ENCODE measurements at places on chromosomes 12 and 14.

DNA sequence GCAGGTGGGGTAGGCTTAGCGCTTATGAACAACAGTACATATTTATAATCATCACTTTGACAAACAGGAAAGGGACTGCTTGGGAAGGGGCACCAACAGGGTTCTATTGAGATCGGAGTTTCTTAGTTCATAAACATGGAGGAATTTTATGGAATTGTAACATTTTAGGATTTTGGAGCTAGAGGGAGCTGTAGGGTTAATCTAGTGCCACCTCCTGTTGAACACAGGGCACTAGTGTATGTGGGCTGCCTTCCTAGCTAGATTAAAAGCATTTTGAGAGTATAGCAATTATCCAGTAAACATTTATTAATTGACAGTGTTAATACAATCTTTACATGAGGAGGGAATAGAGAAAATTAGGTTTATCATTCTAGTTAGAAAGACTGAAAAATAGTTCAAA is 23.1 kb upstream of the TBC1D30 start:
- no peak for DNase-seq

DNA sequence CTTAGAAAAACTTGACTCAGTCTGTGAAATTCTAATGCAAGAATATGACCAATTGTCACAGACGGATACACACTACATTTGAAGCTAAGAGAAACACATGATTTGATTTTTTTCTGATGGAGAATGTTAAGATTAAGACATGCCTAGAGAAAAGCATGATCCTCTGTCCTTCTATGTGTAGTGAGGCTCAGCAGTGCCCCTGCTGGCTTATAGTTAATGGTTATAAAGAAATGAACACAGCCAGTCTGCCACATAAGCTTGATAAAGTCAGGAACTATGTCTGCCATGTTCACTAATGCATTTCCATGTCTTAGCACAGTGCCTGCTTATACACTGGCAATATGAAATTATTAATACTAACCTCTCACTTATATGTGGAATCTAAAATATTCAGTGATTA is 168.1 kb upstream of the DAAM1 start:
- DNase-seq: no peak

- DNase-seq: no peak
Measured at GRCh38 chr12:77973579-77973978, 142.9 kb downstream of the NAV3 start.

GRCh38 chr12:8914716-8915526 is 612 bp downstream of the PHC1 start:
- DNase-seq: peak; percentile 41

DNA sequence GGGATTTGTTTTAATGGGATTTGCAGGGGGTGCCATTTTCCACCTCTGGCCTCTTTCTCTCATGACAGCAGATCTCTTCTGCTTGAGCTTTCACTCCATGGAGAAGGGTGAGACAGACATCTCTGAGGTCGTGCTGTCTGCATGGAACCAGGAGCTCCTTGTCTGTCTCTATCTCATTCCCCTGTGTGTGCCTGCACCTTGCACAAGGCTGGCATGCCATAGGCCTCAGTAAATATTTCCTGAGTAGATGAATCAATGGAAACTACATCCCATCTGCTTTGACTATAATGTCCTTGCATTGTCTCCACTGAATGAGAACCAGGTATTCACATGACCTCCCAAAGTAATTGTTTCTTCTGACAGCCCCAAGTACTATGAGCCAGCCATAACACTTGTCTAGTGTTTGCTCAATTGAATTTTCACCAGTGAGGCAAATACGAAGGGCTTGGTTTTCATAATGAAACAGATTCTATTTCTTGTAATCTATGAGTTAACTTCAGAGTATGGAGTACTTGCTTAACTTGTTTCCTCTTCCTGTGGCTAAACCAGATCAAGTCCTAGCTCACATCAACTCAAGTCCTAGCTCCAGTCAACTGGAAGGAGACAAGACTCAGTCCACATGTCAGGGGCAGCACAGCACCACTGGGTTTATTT is 32.3 kb downstream of the KCNK13 start:
- no peak for DNase-seq

DNA sequence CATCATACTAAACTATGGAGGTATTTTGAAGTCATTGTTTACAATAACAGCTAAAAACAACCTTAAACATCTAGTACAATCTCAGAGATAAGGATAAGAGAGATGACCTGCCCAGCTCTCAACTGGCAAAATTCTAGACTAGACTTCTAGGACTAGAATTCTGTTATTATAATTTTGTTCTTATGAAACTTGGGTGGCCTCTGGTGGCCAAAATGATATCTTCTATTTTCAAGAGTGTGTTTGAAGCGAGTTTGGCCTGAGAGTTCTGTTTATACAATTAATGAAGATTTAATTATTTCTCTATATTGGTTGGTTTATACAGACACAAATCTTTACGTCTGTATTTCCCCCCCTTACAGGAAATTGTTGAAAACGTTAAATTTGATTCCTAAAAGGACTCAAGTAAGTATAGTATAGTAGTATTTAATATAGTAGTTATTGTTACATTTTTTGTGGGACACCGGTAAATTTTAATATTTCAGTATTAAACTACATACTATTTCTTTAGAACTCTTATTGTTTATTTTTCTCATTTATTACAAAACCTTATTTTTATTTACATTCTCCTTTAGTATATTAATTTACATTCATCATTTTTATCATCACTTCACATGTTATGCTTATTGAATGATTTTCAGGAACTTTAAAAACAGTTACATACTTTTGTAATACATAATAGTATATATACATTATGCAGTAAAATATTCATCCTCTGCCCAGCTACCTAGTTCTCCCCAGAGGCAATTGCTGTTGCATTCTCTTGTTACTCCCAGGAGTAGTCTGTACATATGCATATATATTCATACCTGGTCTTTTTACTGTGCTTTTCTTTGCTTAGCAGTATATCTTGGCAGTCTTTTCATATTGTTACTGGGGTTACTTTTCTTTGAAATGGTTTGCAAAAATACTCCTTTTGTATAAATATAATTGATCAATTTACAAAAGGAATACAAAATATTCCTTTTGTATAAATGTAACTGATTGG is 6.6 kb downstream of the PPHLN1 start:
- DNase-seq: no peak

DNA sequence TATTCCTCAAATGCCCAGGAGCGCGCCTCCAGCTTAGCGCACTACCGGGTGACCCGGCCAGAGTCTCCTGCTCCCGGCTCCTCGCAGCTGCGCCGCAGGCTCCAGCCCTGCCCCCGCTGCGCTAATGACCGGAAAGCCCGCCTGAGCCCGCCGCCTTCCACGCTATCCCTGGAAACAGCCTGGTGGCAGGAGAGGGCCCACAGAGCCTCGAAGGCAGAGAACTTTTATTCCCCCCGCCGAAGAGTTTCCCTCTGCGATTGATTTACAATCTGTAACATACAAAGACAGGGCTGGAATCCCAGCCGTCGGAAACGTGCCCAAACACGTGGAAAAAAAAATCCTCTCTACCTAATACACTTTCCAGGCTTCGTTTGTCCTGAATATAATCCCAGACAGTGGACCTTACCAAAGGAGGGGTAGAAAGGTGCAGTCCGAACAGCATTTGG is 1.5 kb downstream of the COL2A1 start:
- DNase-seq: no peak

- DNase-seq: no peak
Measured at GRCh38 chr14:58294201-58294600, 4.2 kb upstream of the ARID4A start.

DNA sequence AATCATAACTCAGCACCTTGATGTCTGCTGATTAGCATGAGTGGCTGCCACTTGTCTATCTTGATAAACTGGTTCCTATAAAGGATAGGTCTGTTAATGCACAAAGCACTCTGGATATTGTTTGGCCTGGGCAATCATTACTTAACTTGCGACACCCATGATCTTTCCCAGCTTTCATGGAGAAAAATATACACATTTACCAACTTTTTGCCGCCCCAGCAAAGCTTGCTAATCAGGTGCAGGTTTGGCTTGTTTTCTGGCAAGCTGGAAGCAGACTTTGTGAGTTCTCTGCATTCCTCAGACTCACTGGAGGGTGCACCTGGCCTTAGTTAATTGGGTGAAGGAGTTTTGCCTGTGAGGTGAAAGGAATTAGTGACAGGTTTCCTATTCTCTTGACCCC is 1126.4 kb upstream of the FLRT2 start:
- DNase-seq: no peak

DNA sequence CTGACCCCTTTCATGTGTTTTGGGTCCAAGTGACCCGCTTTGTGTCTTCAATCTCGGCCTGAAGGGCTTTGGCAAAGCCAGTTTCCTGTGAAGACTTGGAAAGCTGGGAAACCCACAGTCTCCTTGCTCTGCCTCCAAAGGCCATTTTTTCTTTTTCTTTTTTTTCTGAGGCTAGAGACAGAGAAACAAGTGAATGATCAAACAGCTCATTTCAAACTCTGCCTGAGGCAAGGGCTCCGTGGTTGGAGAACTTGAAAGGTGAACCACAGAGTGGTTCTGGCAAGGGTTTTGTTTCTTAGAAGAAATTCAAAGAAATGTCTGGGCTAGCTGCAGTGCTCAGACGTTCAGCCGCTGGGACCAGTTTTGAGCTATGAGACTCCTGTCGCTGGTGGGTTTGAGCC is 62.7 kb downstream of the ERH start:
- DNase-seq: no peak

DNA sequence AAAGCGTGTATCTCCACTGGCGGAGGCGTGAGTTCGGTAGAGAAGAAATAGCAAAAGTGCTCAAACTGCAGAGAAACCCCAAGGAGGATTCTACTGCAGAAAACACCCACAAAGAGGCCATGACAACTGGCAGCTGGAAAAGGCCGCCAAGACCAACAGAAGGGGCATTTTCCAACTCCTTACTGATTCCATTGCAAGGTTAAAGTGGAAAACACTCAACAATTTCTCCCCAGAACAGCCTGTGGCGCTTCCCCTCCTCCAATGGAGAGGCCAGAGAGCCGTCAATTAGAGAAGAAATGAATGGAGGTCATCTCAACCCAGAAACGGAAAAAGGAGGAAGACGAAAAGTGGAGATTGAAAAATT is 618 bp upstream of the ANKRD52 start:
- no peak for DNase-seq

GRCh38 chr14:27623782-27624181 is 1025.9 kb upstream of the NOVA1 start:
- DNase-seq: no peak

DNA sequence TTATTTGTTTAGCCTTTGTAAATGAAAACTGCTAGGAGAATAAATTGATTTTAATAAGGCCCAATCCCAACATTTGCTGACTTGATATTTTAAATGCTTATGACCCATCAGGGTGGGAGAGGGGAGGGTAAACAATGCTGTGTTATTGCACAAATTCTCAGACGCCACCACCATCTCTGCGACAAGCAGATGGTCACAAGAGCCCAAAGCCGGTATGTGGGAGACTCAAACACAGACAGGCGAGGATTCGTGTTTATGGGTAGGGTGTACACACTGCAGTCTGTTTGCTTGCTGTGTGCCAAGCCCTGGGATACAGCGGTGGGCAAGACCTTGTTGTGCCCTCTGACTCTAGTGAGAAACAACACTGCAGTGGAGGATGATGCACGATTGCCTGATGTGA is 39.2 kb upstream of the PWP1 start:
- DNase-seq: no peak

- no peak for DNase-seq
Measured at GRCh38 chr12:31773867-31774266, 45.0 kb upstream of the AMN1 start.

- no peak for DNase-seq
Measured at GRCh38 chr12:132354982-132355680, 25.7 kb upstream of the GALNT9 start.

DNA sequence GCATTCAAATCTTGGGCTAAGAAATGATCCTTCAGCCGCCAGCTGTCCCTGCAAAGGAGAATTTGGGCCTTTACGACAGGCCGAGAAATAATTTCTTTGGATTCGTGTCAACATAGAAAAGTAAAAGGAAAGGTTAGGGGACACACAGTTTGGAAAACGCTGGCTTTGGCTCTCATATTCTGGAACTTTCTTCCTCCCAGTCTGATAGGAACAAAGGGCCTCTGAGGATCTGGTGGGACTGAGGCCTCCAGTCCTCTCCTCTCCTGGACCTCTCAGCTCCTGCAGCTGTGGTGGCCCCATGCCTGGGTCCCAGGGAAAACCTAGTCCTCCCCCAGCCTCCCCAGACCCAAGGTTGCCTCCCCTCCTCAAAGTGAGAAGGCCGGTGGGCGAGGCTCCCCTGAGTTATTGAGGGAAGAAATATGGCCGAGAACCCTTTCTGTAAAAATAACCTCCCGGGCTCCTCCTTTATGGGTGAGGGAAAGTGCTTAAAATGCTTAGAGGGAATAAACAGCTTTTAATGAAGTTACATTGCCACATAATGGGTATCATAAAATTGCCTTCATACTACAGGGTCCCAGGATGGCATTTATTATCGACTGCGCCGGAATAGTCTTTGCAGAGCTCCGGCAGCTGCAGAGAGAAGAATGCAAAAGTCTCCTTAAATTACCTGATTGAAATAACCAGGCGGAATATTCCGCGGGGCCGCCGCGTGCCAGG is 188.3 kb downstream of the PHETA1 start:
- DNase-seq: no peak

- no peak for DNase-seq
Measured at GRCh38 chr12:49664591-49665239, 41.4 kb downstream of the PRPF40B start.

DNA sequence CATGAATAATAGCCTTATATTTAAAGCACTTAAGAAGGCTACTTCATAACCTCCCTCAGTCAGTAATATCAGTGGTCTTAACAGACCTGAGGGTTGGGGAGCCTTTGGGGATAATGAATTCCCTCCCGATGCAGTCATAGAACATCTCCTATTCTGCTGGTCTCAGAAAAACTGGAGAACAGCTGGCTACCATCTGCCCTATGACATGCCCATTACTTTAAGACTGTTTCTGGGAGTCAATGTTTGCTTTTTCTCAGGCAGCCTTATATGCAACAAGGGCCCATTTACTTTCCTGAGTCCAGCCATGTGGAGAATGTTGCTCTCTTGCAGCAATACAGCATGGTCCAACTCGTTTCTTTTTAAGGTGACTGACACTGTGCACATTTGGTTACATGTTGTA is 161.7 kb upstream of the PARP11 start:
- DNase-seq: no peak

DNA sequence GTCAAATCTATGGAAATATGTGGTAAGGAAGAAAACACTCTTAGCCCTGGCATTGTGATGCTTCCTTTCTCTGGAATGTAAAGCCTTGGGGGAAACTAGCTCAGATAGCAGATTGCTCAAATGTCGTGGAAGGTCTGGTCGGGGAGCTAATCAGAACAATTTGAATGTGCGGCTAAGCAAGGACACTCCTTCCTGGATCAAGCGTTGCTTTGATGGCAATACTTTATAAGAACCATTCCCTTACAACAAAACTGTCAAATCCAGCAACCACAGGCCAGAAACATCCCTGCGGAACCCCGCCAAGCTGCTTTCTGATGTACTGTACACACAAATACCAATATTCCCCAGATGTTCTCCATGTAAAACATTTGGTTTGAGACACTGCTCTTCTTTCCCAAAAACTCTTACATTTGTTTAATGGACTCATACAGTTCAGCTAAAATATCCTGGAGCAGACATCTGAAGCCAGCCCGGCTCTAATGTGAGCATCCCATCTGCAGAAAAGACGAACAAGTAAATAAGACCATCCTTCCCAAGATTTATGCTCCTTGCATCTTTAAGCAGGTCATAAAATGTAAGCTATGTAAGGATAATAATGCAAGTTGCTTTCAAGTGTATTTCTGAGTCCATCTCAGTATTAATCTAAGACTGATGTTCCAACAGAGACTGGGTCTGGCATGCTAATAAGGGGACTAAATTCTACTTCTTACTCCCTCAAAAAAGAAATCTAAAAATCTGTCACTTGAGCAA is 20.2 kb downstream of the NUAK1 start:
- DNase-seq: no peak

GRCh38 chr14:72063761-72064282 is 131.6 kb downstream of the RGS6 start:
- DNase-seq: no peak
